ENCODE measurements at places on chromosomes 5 and 9.

- no peak for DNase-seq
Observed at GRCh38 chr5:143052967-143053682, 282.9 kb downstream of the ARHGAP26 start.

- no peak for DNase-seq
Observed at GRCh38 chr5:178304016-178304415, 71.4 kb upstream of the PHYKPL start.

DNA sequence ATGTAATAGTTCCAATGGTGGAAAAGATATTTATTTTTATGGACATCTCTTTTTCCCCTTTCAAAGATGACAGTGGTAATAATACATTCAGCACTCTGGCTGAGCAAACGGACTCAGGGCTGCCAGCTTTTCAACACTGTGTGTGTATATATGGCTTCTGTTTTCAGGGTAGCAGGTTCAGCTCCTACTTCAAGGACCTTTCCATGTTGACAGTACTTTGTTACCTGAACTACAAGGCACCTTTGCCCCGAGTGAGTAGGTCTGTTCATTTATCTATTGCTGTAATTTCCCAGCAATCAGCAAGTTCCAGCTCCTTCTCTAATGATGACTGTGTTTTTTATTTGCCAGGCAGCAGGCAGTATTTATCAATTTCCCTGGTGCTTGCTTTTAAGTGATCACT, 387.4 kb upstream of the KIF2A start:
- no peak for DNase-seq

DNA sequence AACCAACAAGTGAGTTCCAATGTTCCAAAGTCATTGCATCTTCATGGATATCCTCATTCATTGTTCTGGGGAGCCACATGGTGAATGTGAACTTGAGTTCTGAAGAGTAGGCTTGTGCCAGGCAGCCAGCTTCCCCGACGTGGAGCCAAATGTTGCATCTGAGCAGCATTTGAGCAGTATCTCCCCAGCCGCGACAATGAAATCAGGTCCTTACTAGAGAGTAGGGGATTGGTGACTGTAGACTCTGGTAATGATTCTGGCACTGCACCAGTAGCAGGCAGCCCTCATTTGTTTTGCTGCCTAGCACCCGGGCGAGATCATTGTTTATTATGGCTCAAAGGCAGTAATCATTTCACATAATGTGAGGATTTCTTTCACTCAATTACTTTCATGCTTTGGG, 451.4 kb upstream of the C9orf72 start:
- no peak for DNase-seq
